ENCODE measurements at places on chromosomes 3 and 15.

GRCh38 chr3:180295811-180296210 is 259.1 kb upstream of the PEX5L start:
- peak; percentile 52 for DNase-seq

DNA sequence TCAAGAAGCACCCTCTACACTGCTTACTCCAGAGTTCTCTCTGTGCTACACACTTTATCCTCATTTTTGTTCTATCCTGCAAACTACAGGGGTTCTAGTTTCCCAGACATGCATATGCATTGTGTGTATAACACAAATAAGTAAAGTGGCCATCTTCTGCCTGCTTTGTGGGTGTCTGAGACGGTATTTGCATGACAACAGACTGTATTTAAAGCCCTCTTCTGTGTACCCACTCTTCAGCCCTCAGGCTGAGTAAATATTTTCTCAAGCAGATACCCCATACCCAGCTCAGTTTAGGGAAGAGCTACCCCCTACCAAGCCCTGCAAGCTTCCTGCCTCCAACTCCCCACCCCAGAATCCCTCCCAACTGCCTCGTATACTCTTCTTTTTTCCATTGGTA is 31.7 kb downstream of the SYNPR start:
- no peak for DNase-seq

GRCh38 chr3:155701882-155702465 is 42.9 kb downstream of the PLCH1 start:
- no peak for DNase-seq

GRCh38 chr3:138862924-138863775 is 28.4 kb upstream of the PIK3CB start:
- no peak for DNase-seq

GRCh38 chr3:74463515-74463914 is 150.9 kb downstream of the CNTN3 start:
- DNase-seq, result no peak

DNA sequence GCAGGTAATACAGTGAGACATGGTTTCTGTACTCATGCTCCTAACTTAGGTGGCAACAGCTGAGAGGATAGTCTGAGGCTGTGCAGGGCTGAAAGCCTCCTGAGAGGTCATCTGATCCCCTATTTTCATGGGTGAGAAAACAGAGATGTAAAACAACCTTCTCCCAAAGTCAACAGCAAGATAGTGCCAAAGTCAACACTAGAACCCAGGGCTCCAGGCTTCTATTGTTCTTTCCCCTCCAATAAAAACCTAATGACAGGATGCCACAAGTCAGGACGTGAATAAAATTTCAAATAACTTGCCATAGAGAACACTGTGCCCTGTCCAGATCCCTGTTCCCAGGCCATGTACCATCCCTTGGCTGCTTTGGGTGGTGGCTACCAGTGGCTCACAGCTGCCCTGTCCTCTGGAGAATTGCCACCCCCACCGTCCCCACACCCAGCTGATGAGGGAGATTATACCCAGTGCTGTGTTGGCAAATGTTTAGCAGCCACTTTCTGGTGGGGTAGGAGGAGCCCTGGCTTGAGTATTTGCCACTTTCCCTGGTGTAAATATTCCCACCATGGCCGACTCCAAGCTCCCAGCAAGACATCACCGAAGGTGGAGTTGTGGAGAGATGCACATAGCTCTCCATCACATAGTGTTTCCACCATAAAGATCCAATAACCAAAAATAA is 54.8 kb downstream of the SRGAP3 start:
- DNase-seq, result peak; percentile 78

GRCh38 chr3:139122221-139122581 is 77.5 kb upstream of the PRR23C start:
- no peak for DNase-seq

DNA sequence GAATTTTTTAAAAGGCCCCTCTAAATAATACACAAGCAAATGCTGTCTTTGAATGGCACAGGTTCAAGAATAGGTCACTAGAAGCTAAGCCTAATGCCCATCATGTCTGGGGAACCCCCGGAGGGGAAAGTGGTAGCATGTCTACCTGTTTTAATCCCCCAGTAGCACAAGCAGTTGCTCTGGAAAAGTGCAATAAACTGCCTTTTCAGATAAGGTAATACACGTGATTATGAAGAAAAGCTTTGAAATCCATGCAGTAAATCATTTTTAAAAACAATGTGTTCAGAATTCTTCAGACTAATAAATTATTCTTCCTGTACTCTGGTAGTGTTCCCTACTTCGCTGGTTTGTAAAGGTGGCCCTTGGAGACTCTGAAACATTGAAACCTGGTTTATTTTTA is 922.2 kb downstream of the ROBO1 start:
- DNase-seq, result no peak

- no peak for DNase-seq
These were observed 57.9 kb upstream of the CTXND1 start for GRCh38 chr15:80309769-80310384.

DNA sequence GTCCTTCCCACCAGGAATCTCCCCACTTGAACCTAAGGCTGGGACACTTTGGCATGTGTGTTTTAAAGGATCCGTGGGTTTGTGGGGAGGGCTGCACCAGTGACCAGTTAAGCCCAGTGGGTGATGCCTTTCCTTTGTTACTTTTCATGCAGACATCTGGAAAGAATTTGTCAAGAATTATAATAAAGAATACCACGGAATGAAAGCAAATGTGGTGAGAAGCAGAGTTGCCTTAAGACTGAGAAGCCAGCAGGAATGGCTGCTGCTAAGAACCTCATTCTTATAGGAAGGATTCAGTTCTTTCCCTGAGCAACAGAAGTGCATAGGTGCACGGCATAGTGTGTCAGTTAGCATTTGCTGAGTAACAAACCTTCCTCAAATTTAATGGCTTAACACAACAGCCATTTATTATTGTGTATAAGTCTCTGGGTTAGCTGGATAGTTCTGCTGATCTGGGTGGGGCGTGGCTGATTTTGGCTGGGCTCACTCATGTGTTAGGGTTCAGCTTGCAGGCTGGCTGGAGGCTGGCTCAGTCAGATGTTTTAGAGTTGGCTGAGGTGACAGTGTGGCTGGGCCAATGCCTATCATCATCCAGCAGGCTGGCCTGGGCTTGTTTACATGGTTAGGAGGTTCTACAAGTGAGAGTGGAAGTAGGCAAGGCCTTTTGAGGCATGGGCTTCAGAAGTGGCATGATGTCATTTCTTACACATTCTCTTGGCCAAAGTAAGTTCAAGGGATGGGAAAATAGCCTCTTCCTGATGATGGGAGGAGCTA is 262.7 kb upstream of the CTDSPL start:
- DNase-seq, result no peak

DNA sequence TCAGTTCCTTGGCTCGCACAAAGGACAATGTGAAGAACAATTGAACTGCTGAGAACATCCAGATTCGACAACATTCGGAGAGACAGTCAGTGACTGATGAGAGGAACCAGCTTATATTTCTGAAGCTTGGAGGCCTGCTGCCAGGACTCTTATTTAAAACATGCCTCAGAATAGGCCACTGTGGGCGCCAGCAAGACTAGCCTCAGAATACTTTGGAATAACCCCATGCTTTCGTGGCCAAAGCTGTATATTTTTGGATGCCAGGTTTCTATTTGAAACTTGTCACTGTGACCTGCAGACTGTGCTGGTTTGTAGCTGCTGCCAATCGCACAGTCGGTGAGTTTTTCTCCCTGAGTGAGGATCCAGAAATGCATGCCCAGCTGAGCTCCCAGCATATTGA is 129.9 kb upstream of the UBE3A start:
- no peak for DNase-seq

DNA sequence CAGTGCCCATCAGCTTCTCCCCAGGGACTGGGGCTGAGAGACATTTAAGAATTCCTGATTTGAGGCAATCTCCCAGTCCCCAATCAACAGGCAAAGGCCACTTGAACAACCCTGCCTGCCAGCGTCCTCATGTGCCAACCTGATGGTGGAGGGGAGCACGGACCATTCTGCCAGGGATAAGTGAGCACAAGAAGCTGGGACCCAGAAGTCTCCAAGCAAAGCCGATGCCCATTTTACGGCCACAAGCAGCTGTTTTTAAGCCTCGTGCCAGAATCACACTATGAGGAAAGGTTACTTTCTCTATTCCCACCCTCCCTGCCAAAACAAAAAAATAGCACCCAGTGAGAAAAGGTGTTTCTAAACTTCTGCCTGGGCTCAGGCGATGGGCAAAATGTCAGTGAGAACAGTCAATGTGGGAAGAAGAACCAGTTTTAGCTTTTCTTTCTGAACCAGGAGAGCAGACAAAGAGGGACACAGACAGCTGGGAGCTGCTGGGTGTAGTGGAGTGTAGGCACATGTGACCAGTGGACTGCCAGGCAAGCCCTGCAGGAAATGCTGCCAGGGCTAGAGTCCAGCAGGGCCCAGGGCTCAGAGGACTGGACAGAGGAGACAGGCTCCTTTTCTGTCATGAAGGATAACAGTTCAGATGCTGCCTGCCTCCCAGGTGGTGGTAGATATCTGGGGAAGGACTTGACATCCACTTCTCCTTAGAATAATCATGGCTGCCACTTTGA is 57.7 kb downstream of the ATP2B2 start:
- no peak for DNase-seq

- DNase-seq, result no peak
These were observed 20.4 kb downstream of the STARD5 start for GRCh38 chr15:81303244-81304225.

DNA sequence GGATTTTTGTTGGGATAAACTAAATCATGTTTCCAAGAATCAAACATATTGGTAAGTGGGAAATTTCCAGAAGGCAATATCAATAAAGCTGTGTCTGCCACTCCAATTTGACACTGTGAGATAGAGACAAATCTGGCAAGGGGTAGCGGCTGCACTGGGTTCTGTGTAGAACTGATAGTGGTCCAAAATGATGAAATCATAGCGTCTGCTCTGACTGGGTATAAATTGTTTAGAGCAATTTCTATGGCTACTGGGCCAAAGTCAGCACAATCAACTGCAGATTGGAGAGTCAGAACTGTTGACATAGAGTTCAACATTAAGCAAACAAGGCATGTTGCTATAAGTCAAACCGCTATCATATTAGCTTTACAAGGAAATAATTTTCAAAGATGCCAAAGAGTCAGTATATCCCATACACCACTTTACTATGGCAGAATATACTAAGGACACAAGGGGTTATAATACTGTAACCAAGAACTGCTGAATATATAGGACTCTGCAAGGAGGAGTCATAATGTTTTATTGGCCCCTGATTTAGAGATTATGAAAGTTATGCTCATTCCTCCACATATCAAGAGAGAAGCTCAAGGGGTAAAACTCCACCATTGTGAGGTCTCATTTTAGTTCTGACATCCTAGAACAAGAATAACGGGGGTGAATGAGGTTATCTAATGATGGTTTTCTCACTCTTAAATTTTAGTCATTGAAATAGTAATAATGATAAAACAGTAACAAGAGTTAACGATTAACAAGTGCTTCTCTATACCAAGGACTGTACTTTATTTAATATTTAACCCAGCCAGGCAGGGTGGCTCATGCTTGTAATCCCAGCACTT is 309.7 kb upstream of the GADL1 start:
- no peak for DNase-seq

GRCh38 chr3:178761461-178761860 is 225.2 kb downstream of the KCNMB2 start:
- no peak for DNase-seq

- no peak for DNase-seq
These were observed 33.1 kb downstream of the NIPA2 start for GRCh38 chr15:22871481-22872086.

GRCh38 chr3:14923476-14923875 is 23.9 kb upstream of the NR2C2 start:
- DNase-seq, result no peak

- no peak for DNase-seq
These were observed 481 bp downstream of the AP4E1 start for GRCh38 chr15:50909010-50909317.

DNA sequence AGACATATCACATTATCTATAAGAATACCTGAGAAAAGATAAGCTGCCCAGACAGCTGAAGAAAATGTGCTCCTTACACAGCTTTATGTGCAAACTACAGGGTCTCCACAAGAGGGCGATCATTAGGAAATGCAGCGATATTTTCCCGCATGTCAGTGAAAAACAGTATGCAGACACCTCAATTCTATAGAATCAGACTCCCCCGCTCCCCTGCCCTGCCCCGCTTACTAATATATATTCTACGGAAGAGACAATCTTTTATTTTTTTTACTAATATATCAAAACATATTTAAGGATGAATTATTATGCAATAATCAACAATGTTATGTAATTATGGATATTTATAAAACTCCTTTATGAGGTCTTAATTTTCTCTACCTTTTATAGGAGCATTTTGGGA is 681.3 kb downstream of the ROBO1 start:
- peak; percentile 4 for DNase-seq

GRCh38 chr3:194079702-194080172 is 56.2 kb upstream of the HES1 start:
- DNase-seq, result no peak

DNA sequence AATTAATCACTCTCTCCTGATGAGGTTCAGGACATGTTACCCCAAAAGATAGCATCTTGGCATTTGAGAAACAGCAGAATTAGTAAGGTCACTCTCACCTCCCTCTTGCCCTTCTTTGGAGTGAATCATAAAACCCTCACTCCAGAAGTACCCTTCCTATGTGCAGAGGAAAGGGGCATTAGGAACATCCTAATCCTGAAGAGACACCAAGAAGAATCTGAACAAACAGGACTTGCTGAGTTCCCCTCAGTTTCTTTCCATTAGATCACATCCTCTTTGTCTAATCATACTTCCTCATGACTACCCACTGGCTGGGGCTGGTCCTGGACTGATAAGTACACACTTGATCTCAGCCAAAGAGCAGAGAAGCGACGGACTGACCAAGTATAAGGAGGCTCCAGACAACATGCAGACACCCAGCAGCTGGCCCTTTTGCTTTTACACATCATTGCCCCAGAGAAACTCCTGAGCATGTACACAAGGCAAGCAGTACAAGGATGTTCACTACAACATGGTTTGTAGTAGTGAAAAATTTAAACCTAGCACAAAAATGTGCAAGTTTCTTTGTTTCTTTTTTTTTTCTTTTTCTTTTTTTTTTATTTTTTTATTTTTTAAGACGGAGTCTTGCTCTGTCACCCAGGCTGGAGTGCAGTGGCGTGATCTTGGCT is 15.0 kb upstream of the TM6SF1 start:
- DNase-seq, result no peak

DNA sequence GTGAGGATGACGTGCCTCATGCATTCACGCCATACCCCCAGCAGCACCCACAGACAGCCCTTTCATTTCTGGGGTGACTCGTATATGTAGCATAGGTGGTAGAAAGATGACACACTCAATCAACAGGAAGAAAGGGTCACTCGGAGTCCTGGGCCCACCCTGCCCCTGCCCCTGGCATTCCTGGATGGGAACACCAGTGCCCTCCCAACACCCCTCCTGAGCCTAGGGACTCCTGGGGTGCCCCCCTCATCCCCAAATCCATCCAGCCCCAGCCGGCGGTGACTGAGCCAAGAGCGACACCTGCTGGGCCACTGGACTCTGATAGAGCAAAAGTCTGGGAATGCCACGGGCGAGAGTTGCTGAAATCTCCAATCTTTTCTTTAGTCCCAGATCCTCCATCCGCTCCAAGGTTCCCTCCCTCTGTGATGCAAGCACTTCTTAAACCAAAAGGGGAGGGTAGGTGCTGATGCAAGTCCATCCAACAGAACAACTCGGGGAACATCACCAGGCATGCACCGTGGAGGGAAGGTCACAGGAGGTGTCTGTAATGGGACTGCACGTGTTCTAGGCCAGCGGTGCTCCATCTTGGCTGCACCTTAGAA is 31.1 kb downstream of the ACAN start:
- no peak for DNase-seq
